ENCODE measurements at places on chromosomes 7 and 10.

GRCh38 chr7:106551936-106552335, 109.0 kb downstream of the CCDC71L start:
- no peaks in the 10 kb centered on the region for H3K4me1 ChIP-seq
- H3K36me3 ChIP-seq = no peaks in the 10 kb centered on the region
- H3K27ac ChIP-seq = no peak overlapping the region
- no peak for DNase-seq

DNA sequence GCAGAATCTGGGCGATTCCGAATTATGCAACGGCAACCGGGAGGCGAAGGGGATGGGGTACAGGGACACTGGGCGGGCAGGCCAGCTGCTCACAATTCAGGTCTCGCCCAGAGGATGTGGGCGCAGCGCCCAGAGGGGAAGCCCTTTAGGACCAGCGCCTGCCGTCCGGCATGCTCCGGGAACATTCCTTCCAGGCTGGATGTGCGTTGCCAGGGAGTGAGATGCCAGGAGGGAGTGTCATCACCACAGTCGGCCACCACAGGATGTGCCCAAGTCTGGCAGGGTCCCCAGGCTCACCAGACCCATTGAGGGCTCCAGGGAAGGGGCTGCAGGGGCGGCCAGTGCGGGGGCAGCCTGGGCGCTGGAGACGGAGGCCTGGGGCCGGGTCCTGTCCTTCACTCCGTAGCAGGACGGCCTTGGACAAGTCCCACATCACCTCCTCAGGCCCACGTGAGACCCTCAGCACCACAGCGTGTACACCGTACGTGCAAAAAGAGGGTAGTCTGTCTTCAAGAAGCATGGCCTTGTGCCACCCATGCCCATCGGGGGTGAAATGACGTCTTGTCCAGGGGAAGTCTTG, 63.9 kb downstream of the FOXL3 start:
- peaks cover 14% of the 10 kb centered on the region for H3K4me1 ChIP-seq
- no peak for DNase-seq
- H3K27me3 ChIP-seq = no peaks in the 10 kb centered on the region
- H3K36me3 ChIP-seq = no peaks in the 10 kb centered on the region

DNA sequence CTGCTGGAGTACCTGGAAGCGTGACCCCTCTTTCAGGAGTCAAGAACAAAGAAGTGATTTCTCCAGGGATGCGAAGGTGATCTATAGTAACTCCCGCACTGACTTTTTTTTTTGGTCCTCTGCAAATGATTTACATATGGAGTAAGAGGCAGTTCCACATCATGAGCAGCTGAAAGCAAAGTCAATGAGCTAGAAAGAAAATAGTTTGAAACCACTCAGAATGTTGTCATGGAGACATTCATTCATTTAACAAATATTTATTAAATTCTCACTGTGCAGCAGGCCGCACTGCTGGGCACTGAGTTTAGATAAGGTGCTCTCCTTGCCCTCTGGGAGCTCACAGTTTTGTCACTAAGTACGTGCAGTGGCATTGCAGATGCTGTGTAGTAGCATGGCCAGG, 206.7 kb downstream of the CAMK1D start:
- no peaks in the 10 kb centered on the region for H3K27me3 ChIP-seq
- no peak overlapping the region for H3K27ac ChIP-seq
- H3K36me3 ChIP-seq = no peaks in the 10 kb centered on the region

- no peaks in the 10 kb centered on the region for H3K27me3 ChIP-seq
- no peak overlapping the region for H3K4me3 ChIP-seq
- H3K27ac ChIP-seq = no peak overlapping the region
- DNase-seq = no peak
These were observed 612.0 kb downstream of the CNTNAP2 start for GRCh38 chr7:146728611-146729010.

GRCh38 chr10:27019827-27020226, 80.5 kb downstream of the ANKRD26 start:
- H3K4me1 ChIP-seq = peaks cover 16% of the 10 kb centered on the region
- peaks cover 15% of the 10 kb centered on the region for H3K36me3 ChIP-seq
- H3K27me3 ChIP-seq = no peaks in the 10 kb centered on the region
- DNase-seq = no peak
- no peak overlapping the region for H3K27ac ChIP-seq

- no peaks in the 10 kb centered on the region for H3K27me3 ChIP-seq
- H3K36me3 ChIP-seq = peaks cover 65% of the 10 kb centered on the region
- H3K4me3 ChIP-seq = no peak overlapping the region
These were observed 22.6 kb downstream of the CSGALNACT2 start for GRCh38 chr10:43160921-43161255.

DNA sequence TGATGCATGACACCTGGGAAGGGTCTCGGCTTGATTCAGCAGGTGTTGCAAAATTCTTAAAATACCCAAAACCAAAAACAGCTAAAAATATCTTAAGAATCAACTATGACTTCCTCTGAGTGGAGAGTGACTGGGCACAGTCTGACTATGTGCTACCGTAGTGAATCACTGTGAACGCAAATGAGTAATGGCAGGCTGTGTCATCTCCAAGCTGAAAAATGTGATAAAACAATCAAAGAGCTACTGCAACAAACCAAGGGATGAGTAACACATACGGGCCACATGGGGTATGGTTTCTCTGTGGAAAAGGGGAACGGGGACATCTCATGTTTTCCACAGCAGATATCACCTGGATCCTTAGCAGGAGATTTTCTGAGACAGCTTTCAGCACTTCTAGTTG, 127.5 kb downstream of the ABCA13 start:
- no peak overlapping the region for H3K27ac ChIP-seq
- H3K4me3 ChIP-seq = no peak overlapping the region
- peak; percentile 22 for DNase-seq
- peaks cover 8% of the 10 kb centered on the region for H3K27me3 ChIP-seq
- H3K4me1 ChIP-seq = peaks cover 5% of the 10 kb centered on the region

DNA sequence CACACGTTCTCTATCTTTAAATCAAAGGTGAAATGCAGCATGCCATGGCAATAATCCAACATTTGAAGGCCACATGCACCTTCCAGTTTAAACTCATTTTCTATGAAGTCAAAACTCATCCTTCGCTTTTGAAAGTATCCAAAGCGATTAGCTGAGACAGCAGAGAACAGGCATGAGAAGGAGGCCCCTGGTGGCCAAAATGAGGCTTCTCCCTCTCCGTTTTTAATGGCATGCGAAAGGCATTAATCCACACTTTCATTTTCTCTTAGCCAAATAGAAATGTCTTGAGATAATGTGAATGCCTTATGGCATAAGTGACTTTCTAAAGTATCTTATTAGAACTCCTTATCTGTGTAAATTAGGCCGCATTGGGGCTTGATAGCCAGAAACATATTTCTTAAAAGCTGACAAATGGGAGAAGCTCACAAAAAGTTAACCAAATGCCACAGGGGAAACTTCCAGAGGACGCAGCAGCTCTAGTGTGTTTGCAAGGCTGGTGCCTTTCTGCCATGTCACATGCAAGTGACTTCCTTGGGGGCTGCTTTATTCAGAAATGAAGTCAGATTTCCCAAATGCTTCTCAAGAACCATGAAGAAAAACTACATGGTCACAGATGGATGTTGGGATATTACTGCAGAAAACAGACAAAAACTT, 1189.6 kb downstream of the SORCS1 start:
- H3K4me1 ChIP-seq = no peaks in the 10 kb centered on the region
- H3K27me3 ChIP-seq = no peaks in the 10 kb centered on the region
- H3K4me3 ChIP-seq = no peak overlapping the region
- DNase-seq = no peak

DNA sequence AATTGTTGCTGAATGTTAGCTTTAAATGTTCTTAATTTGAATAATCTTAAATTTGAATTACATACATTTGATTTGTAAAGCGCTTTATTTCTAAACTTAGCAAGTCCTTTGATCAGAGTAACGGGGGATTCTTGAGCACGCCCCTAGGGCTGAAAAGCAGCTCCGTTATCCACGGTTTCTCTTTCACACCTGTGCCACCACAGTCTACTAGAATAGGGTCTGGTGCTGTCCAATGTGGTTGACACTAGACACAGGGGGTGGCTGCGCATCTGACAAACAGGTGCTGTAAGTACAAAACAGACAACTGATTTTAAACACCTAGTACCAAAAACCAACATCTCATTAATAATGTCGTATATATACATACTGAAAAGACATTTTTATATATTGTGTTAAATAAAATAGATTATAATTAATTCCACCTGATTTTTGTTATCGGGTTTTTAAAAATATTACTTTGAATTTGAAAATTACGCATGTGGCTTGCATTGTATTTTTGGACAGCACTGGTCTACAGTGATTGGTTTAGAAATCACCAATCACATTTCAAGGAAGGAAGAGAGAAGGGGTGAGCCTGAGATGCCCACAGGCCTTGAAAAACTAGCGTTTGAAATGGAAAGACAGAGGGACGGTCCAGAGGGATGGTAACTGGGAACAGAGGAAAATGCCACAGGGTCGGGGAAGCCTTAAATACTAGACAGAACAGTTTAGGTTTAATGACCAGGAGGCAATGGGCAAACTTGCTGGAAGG, 7.3 kb downstream of the SEPHS1 start:
- peaks cover 49% of the 10 kb centered on the region for H3K36me3 ChIP-seq
- no peaks in the 10 kb centered on the region for H3K27me3 ChIP-seq
- H3K27ac ChIP-seq = peak overlapping the region; percentile 65

DNA sequence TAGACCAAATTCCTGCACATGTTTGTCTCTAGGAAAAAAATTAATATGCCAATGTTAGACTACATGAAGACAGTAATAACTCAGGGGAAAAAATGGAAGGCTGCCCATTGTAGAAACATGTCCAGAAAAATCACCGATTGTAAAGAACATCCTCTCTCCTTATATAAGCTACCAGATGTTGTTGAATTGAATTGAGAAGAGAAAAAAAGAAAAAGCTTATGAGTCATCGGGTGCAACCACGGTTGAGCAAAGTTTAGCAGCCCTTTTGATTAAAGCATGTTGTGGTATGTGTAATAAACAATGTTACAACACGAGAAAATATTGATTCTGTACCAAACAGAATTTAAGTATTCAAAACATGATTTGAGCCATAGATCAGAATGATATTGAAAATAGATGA, 102.3 kb upstream of the ARHGAP21 start:
- H3K4me1 ChIP-seq = peaks cover 24% of the 10 kb centered on the region
- H3K27ac ChIP-seq = no peak overlapping the region
- DNase-seq = no peak
- H3K36me3 ChIP-seq = peaks cover 3% of the 10 kb centered on the region
- no peaks in the 10 kb centered on the region for H3K27me3 ChIP-seq
- H3K4me3 ChIP-seq = peak overlapping the region; percentile 40

DNA sequence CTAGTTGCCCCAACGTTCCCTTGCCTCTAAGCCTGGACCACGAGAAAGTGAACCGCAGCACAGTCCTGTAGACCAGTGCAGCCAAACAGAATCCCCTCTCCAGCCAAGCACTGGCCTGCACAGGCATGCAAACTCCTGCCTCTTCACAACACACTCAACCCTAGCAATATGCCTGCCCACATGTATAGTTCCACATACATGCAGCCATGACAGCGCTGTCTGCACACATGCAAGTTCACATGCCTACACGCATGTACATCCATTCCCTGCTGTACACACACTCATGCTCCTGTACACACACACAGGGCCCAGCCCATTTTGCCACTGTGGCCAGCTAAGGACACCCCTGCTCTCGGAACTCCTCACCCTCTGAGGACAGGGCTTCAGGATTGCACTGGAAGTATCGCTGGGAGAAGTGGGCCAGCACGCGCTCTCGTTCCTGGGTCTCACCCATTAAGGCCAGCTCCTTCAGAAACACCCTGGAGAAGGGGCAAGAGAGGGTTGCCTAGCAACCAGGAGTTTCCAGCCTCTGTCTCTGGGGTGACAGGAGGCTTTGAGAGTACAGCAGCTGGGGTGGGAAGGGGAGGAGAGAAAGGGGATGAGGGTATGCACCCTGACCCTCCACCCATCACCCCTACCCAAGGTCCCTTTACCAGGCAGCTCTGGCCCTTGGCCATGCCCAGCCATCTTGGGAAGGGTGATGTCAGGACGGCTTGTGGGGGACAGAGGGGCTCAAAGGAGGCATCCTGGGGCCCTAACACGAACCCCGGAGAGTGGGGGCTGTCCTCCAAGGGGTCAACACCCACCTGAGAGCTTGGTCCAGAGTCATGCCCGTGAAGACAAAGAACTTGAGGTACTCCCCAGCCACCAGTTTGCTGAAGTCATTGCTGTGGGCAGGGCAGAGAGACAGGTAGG, 7.0 kb downstream of the PSD start:
- H3K4me1 ChIP-seq = peaks cover 29% of the 10 kb centered on the region
- H3K36me3 ChIP-seq = peaks cover 5% of the 10 kb centered on the region
- H3K27ac ChIP-seq = no peak overlapping the region

DNA sequence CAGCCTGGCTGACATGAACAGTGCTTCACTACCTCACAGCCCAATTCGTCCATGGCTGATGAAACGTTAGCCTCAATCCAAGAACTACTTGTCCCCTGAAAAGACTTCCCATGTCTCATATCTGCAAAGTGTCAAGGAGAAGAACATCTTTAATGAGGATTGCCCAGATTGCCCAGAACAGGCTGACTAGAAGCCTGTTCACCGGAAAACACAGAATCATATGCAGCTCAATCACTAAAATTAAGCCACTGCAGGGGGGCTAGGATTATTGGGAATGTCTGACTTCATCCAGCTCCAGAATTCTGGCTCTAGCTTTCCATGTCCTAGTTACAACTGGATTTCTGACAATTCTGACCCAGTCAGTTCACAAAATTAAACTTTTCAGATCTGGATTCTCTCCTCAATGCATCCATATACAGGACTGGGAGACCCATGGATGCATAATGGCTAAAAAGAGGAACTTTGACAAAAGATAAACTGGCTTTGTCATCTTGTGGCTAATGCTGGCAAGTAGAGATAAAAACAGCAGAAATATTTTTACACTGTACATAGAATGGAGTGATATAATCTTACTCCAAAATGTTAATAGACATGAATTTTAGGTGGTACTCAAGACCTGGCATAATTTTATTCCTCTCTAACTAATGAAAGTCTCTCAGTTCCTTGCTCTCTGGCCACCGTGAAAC, 467.0 kb upstream of the POT1 start:
- DNase-seq = no peak
- no peak overlapping the region for H3K27ac ChIP-seq
- H3K27me3 ChIP-seq = no peaks in the 10 kb centered on the region
- H3K36me3 ChIP-seq = no peaks in the 10 kb centered on the region
- no peak overlapping the region for H3K4me3 ChIP-seq

DNA sequence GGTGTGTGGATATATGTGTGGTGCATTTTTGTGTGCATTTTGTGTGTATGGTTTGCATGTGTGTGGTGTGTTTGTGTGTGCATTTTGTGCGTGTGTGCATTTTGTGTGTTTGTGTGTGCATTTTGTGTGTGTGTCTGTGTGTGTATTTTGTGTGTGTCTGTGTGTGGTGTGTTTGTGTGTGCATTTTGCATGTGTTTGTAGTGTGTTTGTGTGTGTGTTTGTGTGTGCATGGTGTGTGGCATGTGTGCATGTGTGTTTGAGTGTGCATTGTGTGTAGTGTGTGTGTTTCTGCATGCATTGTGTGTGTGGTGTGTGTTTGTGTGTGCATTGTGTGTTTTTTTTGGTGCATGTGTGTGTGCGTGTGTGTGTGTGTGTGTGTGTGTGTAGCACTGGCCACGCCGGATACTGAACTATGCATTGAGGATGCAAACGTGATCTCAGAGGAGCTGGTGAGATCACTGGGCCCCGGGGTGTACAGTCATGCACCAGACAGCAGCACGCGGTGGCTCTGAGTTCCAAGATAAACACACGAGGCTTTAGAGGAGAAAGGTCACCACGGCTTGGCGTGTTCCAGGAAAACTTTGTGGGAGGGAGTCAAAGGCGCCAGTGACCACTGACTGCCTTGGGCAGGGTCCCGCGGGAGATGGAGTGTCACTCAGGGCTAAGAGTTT, 106.6 kb upstream of the SHH start:
- H3K4me3 ChIP-seq = no peak overlapping the region
- DNase-seq = no peak
- no peaks in the 10 kb centered on the region for H3K36me3 ChIP-seq
- no peaks in the 10 kb centered on the region for H3K4me1 ChIP-seq
- no peak overlapping the region for H3K27ac ChIP-seq

All from activated CD4-positive, alpha-beta memory T cell treated with anti-CD3 and anti-CD28 coated beads, Interleukin-2, amount 10 ng/mL, durations not matched to agents 7 days and 5 days (primary cell).